ENCODE measurements at places on chromosomes 2 and 18.

DNA sequence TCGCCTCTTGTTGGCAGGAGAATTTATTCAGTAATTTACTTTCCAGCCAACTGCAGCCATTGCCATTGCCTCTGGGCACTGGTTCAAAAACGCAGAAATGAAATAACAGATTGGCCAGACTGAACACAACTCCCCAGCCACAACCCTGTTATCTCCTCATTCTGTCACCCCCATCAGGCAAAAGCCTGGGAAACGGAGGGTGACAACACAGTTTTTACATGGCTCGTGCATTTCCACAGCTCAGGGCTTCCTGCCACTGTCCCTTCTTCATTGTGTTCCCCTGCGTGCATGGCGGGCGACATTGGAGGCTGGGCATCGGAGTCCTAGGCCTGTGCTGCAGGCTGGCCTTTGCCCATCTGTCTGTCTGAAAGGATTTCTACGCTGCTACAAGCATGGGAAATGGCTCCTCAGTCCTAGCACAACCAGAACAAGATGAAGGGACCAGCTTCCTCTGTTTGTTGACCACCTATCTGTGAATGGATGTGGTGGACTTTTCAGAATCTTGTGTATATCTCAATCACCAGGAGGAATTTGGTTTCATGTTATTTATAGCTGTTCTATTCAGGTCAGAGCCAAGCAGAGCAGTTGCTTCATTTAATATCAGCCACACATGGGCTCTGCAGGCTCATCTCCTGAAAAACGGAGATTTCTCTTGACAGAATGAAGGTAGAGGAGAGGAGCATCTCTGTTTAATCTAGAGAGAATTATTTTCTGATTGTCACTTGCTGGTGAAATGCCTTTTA is 107.0 kb downstream of the MGAT5 start:
- H3K27ac ChIP-seq = no peak overlapping the region
- H3K27me3 ChIP-seq = no peaks in the 10 kb centered on the region
- H3K4me3 ChIP-seq = no peak overlapping the region

DNA sequence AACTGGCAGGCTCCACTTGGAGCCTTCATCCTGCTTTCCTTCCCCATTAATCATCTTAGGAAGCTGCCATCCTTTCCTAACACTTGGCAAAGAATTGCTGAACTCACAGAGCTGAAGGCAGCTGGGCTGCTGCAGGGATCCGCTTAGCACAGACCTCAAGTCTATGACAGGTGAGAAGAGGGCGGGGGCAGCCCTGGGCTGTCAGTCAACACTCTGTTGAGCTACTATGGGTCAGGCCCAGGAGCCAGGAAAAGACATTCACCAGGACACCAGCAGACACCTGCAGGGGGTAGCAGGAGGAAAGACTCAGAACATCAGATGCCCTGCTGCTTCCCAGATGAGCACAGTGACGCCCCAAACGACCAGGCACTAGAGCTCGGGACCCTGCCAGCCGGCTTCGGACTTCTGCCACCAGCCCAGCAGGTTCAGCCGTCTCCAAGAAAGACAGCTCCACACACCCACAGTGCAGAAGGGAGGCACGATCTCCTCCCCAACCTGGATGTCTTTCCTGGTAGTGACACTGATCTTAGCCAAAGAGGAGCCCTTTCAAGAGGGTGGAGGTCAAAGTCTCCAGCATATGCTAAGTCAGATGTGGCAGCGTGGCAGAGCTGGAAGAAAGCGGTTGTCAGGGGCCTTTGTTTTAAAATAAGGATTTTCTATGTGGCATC is 55.2 kb downstream of the SNORC start:
- H3K36me3 ChIP-seq = no peaks in the 10 kb centered on the region
- H3K27me3 ChIP-seq = peaks cover 53% of the 10 kb centered on the region
- DNase-seq = no peak
- H3K4me3 ChIP-seq = no peak overlapping the region
- peaks cover 8% of the 10 kb centered on the region for H3K4me1 ChIP-seq

DNA sequence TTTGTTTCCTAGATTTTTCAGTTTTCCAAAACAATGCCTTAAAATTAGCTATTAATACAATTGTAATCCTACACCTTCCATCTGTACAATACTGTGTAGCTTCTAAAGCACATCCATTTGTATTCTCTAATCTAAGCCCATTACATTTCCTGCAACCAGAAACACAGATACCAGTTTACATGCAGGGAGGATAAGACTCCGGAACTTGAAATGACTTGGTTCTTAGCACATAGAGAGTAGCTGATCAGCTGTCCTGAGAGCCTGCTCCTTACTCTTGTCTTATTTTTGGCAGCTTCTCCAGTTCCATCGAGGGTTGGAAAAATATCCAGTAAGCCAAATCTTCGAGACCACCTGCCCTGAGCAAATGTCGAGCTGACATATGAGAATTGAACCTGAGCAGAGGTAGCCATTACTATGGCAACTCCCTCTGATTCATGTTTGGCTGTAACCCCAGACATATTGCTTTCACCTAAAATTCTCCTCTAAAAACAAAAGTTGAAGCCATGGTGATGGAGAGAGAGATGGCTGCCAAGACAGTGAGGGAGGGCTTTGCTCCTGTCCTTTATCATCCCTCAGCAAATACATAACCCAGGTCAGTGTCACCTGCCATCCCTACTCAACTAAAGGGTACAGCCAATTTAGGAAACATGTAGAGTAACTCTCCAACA is 542.8 kb downstream of the IRS1 start:
- no peak for DNase-seq
- H3K27me3 ChIP-seq = peaks cover 5% of the 10 kb centered on the region
- H3K4me3 ChIP-seq = no peak overlapping the region
- H3K27ac ChIP-seq = no peak overlapping the region

GRCh38 chr2:240558236-240558761 is 511 bp upstream of the ANKMY1 start:
- H3K27ac ChIP-seq = peak overlapping the region; percentile 18
- no peaks in the 10 kb centered on the region for H3K27me3 ChIP-seq
- H3K4me3 ChIP-seq = peak overlapping the region; percentile 77
- DNase-seq = no peak
- peaks cover 48% of the 10 kb centered on the region for H3K4me1 ChIP-seq

- no peak overlapping the region for H3K4me3 ChIP-seq
- no peak for DNase-seq
- no peak overlapping the region for H3K27ac ChIP-seq
- no peaks in the 10 kb centered on the region for H3K36me3 ChIP-seq
- H3K27me3 ChIP-seq = no peaks in the 10 kb centered on the region
Measured at GRCh38 chr2:132540166-132540565, 123.6 kb downstream of the GPR39 start.

- H3K27ac ChIP-seq = no peak overlapping the region
- no peak for DNase-seq
- H3K36me3 ChIP-seq = no peaks in the 10 kb centered on the region
- peaks cover 3% of the 10 kb centered on the region for H3K27me3 ChIP-seq
Measured at GRCh38 chr18:58464104-58464625, 164.7 kb downstream of the ALPK2 start.

- no peak for DNase-seq
- H3K4me3 ChIP-seq = no peak overlapping the region
- H3K4me1 ChIP-seq = no peaks in the 10 kb centered on the region
- no peak overlapping the region for H3K27ac ChIP-seq
- peaks cover 22% of the 10 kb centered on the region for H3K27me3 ChIP-seq
- H3K36me3 ChIP-seq = no peaks in the 10 kb centered on the region
Measured at GRCh38 chr2:130245976-130246375, 47.7 kb upstream of the TUBA3E start.

- H3K4me1 ChIP-seq = no peaks in the 10 kb centered on the region
- no peaks in the 10 kb centered on the region for H3K36me3 ChIP-seq
- H3K27ac ChIP-seq = no peak overlapping the region
- H3K4me3 ChIP-seq = no peak overlapping the region
- H3K27me3 ChIP-seq = peaks cover 1% of the 10 kb centered on the region
Measured at GRCh38 chr18:75314117-75314516, 103.5 kb downstream of the TSHZ1 start.

All from activated CD8-positive, alpha-beta T cell treated with anti-CD3 and anti-CD28 coated beads for 36 hours (primary cell).